ENCODE measurements at places on chromosomes 2 and 18. TPM values are rescaled to one million over a fixed set of nuclear protein-coding genes. Genes with fewer than 3 reads are reported as not detected.

DNA sequence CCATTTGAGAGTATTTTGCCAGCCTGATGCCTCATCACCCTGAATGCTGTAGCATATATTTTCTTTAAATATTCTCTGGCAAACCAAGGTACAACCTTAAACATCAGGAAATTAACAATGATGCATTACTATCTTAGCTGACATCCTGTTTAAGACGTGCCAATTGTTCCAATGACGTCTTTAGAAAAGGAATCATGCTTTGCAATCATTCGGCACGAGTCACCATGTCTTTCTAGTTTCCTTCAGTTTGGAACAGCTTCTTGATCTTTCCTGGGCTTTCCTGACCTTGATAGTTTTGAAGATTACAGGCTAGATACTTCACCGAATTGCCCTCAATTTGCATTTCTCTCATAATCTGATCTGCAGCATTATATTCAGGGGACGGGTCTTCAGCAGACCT is 88.2 kb upstream of the GLI2 start:
- DNase-seq: no peak

DNA sequence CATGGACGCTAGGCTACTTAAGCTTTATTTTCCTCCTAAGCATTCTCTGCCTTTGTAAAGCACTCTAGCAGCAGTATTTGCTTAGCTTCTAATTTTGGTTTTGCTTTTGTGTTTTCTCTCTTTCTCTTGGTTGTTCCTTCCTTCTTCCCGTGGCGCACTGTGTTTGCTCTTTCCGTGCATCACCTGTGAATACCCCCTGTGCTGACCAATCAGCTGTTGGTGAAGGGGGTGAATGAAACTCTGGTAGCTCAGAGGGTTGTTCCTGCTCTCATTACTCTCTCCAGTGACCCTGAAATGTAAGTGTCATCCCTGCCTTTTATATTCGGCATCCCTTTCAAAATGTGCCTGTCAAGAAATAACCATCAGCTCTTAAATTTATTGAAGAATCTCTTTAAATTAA is 45.5 kb upstream of the TNFRSF11A start:
- DNase-seq: no peak

DNA sequence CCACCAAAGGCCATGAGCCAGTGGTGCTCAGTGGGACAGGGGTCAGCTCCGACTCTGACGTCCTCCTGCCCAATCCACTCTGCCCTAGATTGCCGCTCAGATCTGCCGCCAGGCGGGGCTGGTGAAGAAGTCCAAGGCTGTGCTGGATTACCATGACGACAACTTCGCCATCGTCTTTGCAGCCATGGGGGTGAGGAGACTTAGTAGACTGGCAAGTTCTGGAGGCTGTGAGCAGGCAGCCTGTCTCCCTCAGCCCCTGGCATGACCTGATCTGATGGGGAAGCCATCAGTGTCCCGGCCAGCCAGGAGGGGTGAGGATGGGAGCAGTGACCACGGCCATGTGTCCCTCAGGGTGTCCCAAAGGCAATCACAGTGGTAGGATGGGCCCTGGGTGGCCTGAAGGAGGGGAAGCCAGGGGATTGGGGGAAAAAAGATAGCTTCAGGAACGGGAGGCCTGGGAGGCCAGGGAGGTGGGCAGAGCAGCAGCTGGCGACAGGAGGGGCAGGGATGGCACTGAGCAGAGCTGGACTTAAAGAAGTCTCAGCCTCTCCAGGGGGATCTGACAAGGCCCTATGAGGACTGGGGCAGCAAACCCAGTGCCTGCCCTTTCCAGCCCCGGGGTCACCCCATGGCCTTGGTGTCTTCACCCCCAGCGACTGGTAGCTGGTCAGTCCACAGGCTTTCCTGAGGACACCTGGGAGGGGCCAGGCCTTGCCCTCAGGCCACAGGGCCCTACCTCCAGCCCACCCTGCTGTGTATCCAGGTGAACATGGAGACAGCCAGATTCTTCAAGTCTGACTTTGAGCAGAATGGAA is 17.4 kb upstream of the ANKRD53 start:
- DNase-seq: no peak

- DNase-seq: no peak
These were observed 116.5 kb upstream of the MCFD2 start for GRCh38 chr2:47031909-47032668.

GRCh38 chr2:9656270-9656766 is 25.5 kb upstream of the YWHAQ start:
- DNase-seq: no peak

- peak; percentile 84 for DNase-seq
These were observed 127.6 kb upstream of the CDCA7 start for GRCh38 chr2:173226899-173227698.

GRCh38 chr2:72745679-72746368 is 80.0 kb downstream of the EXOC6B start:
- DNase-seq: peak; percentile 86

- DNase-seq: no peak
These were observed 33.8 kb downstream of the PLA2R1 start for GRCh38 chr2:160028431-160029269.

GRCh38 chr2:102473020-102473419 is at the start of gene SLC9A4:
Gene SLC9A4, plus strand, starts transcription at chr2:102473226. Its CDS starts 534 bp downstream, at chr2:102473760.
- peak; percentile 76 for DNase-seq

The ASB18 gene
- polyA plus RNA-seq: not detected

The GPR39 gene
- not detected for polyA plus RNA-seq

The SAG gene
- polyA plus RNA-seq: not detected

The RGPD4 gene
- polyA plus RNA-seq: not detected

The DYNAP gene
- polyA plus RNA-seq: not detected

The ARL4C gene
- polyA plus RNA-seq: 72.1 TPM

The LDLRAD4 gene
- polyA plus RNA-seq: 20.2 TPM

The SERPINB3 gene
- polyA plus RNA-seq: not detected

The MC2R gene
- polyA plus RNA-seq: not detected
